ENCODE measurements at places on chromosomes 2 and 18.

- no peak for DNase-seq
Measured at GRCh38 chr2:233603520-233603919, 13.9 kb upstream of the UGT1A8 start.

DNA sequence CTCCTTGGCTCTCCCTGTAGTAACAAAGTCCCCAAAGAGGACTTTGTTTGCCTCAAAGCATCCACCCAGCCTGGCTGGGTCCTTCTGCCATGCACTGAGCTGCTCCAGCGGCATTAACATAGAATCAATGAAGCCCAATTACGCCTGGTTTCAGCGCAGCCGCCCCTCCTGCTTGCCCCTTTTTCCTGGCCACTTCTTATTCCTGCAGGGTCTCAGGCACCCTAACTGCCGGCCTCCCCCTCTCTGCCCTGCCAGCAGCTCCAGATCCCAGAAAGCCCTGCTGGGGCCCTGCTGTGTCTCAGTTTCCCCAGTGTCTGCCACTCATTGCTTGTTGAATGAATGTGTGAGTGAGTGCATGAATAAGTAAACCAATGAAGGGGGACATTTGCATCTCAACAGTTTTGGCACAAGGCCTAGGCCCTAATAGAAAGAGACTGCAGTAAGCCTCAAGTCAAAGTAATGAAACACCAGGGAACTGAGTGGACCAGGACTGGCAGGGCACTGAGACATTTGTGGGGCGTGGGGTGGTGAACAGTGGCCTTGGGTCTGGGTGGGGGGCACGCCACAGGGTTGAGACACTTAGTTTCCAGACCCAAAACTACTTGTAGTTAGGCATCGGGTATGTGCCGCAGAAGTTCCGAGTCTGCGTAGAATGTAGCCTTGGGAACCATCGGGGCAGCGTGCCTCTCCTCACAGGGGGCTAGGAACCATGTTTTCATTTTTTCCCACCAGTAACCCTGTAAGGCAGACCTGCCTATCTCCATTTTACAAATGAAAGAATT is 60.6 kb downstream of the SMAD7 start:
- DNase-seq, result no peak

DNA sequence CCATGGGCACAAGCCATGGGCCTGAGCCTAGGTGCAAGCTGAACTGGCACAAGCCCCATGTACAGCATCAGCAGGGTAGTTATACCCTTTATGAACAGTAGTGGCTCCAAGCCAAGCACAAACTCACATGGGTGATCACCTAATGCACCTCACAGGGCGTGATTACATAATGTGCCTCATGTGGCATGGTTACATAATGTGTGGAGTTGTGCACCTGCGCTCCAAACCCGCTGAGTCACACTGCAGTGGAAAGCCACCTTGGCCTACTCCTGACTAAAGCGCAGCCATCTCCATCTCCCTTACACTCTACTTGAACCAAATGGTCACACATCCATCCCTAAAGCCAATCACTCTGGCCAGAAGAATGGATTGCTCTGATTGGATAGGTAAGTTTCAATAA is 279.7 kb downstream of the MBD2 start:
- DNase-seq, result no peak

GRCh38 chr2:108923019-108923700 is 65.9 kb downstream of the EDAR start:
- DNase-seq, result no peak

DNA sequence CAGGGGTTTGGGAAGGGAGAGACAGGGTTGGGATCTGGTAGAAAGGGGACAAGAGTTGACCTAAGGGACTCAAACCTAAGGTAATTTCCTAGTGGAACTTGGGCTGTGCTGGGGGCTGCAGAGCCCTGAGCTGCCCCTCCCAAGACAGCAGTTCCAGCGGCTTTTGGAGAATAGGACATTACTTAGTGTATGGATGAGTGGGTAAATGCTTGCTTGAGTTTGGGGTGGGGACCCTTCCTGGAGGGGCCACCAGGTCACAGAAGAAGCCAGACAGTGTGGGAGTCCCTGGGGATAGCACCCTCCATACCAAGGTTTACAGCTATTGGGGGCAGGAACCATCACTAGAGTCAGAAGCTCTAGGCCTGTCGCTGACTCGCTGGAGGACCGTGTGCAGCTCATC is 111.5 kb downstream of the CAPN13 start:
- no peak for DNase-seq

GRCh38 chr18:49304751-49305150 is 155.7 kb downstream of the DYM start:
- no peak for DNase-seq

GRCh38 chr2:96662360-96662759 is 19.8 kb downstream of the FER1L5 start:
- DNase-seq, result no peak

- no peak for DNase-seq
Measured at GRCh38 chr18:63073481-63073880, 246.1 kb downstream of the BCL2 start.
